Effector memory CD8-positive, alpha-beta T cell (primary cell): ENCODE measurements at places on chromosomes 13 and 19.

GRCh38 chr13:69545551-69545950 is 562.1 kb upstream of the ATXN8OS start:
- no peak for DNase-seq

GRCh38 chr19:15177269-15178116 is 23.3 kb downstream of the NOTCH3 start:
- peak; percentile 81 for DNase-seq

DNA sequence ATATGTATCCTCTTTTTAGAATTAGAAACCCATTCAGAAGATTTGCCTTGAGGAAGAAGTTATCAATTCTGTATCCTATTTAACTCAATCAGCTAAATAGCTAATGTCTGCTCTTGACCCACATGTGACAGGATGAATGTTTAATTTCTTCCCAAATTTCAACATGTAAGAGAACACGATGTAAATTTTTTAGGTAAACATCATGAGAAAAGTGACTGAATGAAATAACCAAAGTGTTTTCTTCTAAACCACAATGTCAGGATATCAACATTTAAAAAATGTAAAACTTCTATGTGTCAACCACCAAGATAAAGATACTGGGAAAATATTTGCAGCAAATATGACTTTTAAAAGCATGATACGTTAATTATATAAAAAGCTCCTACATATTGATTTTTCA is 302.4 kb downstream of the DCT start:
- no peak for DNase-seq

- no peak for DNase-seq
These were observed 2.3 kb downstream of the SERPINE3 start for GRCh38 chr13:51341791-51342190.

GRCh38 chr13:25177012-25177411 is 4.9 kb upstream of the AMER2 start:
- no peak for DNase-seq

DNA sequence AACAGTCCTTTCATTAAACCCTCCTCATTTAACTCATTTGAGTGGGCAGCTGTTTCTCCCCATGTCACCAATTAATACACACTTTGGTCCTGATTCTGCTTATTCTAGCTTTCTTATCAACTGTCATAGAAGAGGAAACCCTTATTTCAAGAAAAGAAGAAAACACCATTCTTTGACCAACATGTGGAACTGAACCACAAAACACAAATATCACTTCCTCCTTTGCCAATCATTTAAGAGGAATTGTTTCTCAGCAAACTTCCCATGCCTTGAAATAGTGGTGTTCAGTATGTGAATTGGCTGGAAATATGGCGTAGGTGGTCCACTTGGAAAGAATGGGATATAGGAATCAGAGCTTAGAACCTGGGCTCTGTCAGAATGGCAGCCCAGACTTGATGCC is 20.4 kb downstream of the MBD3L2B start:
- DNase-seq: no peak

- DNase-seq: peak; percentile 93
These were observed 1.6 kb downstream of the IER2 start for GRCh38 chr19:13151605-13152355.

GRCh38 chr19:5255602-5256231 is 84.9 kb downstream of the PTPRS start:
- no peak for DNase-seq
